ENCODE measurements at places on chromosomes 6 and 20. TPM values are rescaled to one million over a fixed set of nuclear protein-coding genes. Genes with fewer than 3 reads are reported as not detected.

GRCh38 chr6:85126485-85127167 is 323.3 kb upstream of the NT5E start:
- DNase-seq = peak; percentile 76

Gene SIM1
- 29.7 TPM for total RNA-seq

- DNase-seq = peak; percentile 77
Observed at GRCh38 chr20:53839423-53840176, 230.8 kb downstream of the BCAS1 start.

Gene TXLNB
- total RNA-seq = 65.8 TPM

Gene MED20
- total RNA-seq = 27.3 TPM

Gene NAA20
- total RNA-seq = 62.3 TPM
